ENCODE measurements at places on chromosomes 4 and X. TPM values are rescaled to one million over a fixed set of nuclear protein-coding genes. Genes with fewer than 3 reads are reported as not detected.

TEX13C gene
- not detected for polyA plus RNA-seq

TMSB15C gene
- 19.6 TPM for polyA plus RNA-seq

FAM50A gene
- polyA plus RNA-seq, result 49.6 TPM

GRCh38 chrX:72123471-72124185 lies 8.1 kb downstream of the RTL5 start:
- DNase-seq, result peak; percentile 75

DNA sequence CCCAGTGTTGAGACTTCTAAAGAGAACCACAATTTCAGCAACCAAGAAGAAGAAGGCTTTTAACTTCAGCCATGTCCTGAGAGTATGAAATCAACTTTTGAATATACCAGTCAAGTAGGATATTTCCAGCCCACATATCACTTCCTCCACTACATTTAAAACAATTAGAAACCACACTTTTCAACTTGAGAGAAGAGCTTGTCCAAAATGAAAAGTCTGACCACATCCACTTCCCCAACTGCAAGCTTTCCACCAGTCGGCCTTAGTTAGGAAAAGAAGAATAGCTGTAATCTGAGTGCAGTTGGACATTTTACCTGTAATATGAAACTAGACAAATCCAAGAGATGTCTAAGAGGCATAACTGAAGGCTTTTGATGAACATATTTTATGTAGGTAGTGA lies 101.9 kb upstream of the SLC7A11 start:
- no peak for DNase-seq

COL4A5 gene
- 153 TPM for polyA plus RNA-seq

DNA sequence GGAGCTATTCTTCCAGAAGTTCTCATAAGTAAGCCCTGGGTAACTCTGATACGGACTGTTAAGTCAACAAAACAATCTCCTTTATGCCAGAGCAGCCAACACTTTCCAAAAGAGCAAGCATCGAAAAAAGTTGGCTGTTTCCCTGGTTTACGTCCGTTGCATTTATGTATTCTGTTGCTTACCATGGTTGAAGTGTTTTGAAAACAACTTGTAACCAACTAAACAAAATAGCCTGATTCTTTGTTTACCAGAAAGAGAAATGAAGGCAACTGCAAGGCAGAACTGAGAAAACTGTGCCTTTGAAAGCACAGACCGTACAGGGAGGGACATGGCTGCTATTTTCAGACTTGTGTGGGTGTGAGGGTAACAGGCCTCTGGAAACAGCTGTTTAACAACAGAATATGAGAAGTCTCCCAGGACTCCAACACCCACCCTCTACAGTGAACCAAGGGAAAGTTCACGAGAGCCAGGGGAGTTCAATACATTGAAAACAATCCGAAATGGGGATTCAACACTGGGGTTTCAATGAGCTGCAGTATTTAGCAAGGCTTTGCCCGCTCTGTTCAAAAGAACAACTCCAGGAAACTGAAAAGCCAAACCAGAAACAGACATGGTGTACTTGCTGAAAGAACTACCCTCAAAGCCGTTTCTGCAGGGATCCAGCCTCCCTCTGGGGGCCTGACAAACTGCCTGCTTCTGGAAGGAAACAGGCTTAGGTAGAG lies 95.8 kb upstream of the EGFL6 start:
- DNase-seq, result peak; percentile 14

- no peak for DNase-seq
Measured at GRCh38 chr4:140874056-140874455, 117.9 kb upstream of the TBC1D9 start.

DNA sequence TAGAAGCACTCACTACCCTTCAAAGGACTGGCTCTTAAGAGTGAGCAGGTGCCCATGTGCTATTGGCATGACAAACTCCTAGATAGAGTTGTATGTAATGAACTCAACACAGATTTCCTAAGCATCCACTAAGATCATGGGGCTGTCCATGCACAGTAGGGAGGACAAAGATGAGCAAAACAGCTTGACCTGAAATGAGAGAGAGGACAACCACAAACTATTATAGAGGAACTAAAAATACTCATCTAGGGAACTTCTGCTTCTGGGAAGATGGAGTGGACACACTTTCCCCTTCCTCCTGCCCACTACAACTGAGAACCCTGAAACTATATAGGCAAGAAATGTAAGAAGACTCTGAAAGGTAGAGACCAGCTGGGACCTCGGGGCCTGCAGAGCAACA lies 20.8 kb upstream of the TMEM128 start:
- DNase-seq, result no peak

RHOH gene
- polyA plus RNA-seq, result 0.50 TPM

SPACA5 gene
- 0.58 TPM for polyA plus RNA-seq

DNA sequence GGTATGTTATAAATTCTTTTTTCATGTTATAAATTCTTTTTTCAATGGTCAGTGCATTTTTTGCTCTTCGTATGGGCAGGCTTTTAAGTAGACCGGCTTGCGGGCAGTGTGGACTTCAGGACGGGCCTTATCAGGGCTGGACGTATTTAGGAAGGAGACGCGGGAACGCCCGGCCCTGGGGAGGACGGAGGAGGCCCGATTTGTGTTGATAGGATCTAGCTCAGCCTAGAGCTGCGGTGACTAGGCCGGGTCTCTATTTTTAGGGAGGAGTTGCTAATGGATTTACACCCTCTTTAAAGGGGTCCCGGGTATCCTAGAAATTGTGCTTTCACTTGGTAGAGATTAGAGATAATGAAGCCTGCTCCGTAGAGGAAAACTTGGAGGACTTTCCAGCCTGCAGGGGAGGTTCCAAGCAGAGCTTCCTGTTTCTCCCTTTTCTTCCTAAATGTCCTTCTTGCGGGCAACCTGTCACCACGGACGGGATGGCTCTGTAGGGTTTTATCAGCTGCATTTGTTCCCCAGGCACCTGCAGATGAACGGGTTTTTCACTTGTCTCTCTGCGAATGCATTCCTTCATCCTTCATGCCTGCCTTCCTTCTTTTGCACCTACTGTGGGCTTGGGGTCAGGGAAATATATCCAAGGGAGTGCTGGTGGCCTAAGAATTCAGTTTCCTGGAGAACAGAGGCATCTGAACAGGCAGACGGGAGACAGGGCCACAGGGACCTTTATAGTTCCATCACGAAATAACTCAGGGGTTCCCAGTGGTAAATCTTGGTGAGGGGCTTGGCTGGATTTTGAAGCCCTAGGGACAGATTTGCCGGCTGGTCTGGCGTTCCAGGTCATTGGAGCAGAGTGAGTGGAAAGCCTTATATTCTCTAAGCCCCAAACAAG lies 1.4 kb downstream of the CD99 start:
- DNase-seq, result no peak

- peak; percentile 36 for DNase-seq
Measured at GRCh38 chr4:15729910-15730533, 27.2 kb downstream of the BST1 start.

POF1B gene
- 0.91 TPM for polyA plus RNA-seq

GRCh38 chr4:183158062-183158461 lies 59.0 kb downstream of the WWC2 start:
- no peak for DNase-seq

GRCh38 chr4:7956270-7956808 lies 16.7 kb upstream of the AFAP1 start:
- no peak for DNase-seq

DNA sequence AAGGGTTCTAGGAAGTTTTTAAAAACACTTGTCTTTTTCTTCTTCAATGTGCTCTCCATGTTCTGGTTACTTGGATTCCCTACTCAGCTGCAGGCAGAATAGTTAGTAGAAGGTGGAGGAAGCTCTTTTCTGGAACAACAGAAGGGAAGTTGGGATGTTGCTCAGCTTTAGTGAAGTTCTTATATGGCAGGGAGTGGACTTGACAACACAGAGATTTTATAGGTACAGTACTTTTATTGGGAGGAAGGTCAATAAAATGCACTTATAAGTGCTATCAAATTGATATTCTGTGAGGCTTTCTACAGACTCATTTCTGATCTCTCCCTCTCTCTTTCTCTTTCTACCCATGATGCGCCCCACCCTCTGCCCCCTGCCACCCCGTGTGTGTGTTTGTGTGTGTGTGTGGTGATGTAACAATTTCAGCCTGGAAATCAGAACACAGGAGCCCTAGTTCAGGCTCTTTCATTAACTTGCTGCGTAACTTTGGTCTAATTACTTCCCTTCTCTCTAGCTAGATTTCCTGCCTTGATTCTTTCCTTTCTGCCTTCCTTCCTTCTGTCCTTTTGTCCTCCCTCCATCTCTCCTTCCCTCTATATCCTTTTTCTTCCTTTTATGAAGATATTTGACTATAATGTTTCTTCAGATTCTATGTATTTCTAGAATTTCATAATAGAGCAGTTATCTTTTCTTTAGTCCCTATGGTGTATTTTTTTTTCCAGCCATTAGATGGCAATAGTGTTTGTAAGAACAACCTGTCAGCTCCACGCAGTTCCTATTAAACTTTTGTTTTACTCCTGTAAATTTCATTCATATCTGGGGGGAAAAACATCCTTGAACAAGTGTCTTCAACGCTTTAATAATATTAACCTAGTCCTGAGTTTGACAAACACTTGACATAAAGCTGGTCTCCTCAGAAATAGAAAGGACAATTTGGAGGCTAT lies 37.1 kb downstream of the HEPH start:
- DNase-seq, result peak; percentile 0

- DNase-seq, result no peak
Measured at GRCh38 chr4:126784966-126785580, 847.7 kb upstream of the INTU start.

DNA sequence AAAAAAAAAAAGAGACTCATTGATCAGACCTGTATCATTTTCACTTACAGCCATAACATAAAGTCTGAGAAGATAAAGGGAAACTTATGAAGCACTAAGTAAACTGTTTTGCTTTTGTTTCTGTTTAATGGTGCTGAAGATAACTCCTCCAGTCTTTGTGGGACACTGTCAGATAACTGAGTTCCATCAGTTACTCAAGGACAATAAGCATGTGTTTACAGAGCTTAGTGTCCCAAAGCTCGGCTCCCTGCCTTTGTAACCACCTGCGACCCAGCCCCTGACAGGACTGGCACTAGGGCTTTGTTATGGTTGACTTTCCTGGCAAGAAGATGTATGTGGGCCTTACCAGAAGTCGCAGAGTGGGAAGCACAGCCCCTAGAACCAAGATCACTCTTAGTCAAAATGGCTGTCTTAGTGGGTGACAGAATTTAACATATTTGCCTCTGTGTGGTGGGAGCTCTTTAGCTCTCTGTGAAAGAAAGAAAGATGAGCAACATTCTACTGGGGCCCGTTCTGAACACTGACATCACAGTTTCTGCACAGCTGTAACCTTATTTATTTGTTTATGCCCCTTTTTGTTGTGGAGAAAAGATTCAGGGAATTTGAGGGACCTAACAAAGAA lies 68.1 kb downstream of the FNIP2 start:
- no peak for DNase-seq

DNA sequence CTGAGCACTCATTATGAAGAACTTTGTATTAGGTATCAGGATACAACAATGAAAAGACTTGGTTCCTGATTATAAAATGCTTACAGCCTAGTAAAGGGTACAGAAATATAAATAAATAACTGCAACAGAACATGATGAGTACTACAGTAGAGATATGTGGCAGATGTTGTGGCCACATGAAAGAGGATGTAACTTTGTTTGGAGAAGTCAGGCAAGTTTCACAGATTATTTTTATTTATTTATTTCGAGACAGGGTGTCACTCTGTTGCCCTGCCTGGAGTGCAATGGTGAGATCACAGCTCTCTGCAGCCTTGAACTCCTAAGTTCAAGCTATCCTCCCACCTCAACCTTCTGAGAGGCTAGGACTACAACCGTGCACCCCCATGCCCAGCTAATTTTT lies 15.8 kb upstream of the UBE2K start:
- no peak for DNase-seq

DNA sequence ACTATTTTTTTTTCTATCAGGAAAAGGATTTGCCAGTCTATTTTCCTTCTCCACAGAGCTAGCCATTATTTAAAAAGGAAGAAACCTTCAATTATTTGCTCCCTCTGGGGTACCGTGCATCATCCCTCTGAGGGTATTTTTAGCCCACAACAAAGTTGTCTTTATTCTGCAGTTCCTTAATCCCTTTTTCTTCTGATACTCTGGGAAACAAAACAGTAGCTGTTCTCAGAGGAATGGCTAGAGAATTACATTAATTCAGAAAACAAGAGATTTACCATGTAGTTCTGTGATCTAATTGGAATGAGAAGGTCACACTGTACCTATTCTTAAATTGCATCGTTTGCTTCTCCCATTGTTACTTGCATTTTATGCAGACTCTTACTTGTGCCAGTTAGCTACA lies 1056.7 kb downstream of the STIM2 start:
- DNase-seq, result no peak

- no peak for DNase-seq
Measured at GRCh38 chrX:121028419-121028818, 19.0 kb upstream of the GLUD2 start.

DNA sequence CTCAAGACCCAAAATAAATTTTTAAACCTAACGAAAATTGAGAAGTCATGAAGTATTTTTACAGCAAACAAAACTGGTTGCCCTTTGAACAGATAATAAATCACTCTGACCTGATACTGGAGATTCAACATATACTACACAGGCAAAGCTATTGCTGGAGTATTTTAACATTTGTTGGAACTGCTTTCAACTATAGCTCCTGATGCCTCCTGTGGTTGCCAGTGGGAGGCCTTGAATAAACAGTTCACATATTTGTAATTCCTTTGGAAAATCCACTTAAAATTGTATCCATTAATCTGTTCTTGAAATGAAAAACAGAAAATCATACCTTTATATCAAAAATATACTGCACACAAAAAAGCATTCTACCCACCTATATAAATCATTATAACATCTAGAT lies 605.1 kb downstream of the KCTD8 start:
- DNase-seq, result no peak

CENPVL3 gene
- polyA plus RNA-seq, result 1.0 TPM

EDA2R gene
- polyA plus RNA-seq, result 0.83 TPM

CXCL11 gene
- polyA plus RNA-seq, result not detected

DNA sequence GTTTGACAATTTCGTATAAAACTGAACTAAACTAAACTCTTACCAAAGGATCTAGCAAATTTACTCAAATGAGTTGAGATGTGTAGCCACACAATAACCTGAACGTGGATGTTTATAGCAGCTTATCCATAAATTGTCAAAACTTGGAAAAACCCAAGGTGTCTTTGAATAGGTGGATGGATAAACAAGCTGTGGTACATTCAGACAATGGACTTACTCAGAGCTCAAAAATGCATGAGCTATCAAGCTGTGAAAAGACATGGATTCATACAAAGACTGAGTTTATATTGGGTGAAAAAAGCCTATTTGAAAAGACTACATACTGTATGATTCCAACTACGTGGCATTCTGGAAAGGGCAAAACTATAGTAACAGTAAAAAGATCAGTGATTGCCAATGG lies 69.5 kb downstream of the LARP1B start:
- no peak for DNase-seq

DNA sequence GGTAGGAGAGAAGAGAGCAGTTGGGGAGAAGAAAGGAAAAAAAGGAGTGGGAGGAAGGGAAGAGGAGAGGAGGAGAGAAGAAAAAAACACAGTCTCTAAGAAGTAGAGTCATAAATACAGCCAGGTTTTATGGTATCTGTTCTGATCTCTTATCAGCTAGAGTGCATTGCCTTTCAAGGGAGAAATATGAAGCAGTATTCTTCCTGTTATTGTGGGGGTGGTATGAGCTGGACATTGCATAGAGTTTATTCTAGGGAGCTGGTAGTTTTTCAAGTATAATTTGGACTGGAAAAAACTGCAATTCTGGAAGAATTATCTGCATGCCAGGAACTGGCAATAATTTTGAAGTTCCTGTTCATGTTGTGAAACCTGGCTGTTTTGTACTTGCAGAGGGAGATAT lies 54.9 kb upstream of the TAB3 start:
- DNase-seq, result no peak

Measured in left kidney (tissue), 8 donors.